CD4-positive, alpha-beta T cell (primary cell): ENCODE measurements at places on chromosomes 4 and X.
A peak's percentile ranks its signal among the peaks of the same experiment; 100 is the strongest.

GRCh38 chr4:83862471-83862870, 326.6 kb downstream of the GPAT3 start:
- no peak overlapping the region for H3K4me3 ChIP-seq
- H3K27me3 ChIP-seq = no peaks in the 10 kb centered on the region
- H3K27ac ChIP-seq = no peak overlapping the region
- no peaks in the 10 kb centered on the region for H3K36me3 ChIP-seq

DNA sequence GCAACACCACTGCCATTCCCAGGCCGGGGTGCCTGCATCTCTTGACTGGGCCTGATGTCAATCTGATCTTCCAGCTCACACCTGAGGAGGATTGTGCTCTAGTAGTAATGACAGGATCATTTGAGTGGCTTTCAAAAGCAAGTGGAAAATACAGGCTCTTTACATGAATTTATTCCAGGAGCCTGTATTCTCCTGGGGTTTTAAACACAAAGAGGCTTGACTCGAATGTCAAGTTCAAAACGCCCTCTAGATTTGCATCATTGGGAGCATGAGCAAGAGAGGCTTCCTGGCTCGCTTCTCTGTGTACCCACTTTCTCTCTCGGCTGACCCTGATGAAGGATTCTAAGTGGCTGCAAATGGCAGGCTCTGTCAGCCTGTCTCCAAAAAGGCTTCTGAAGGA, 199.5 kb upstream of the PUDP start:
- no peak for DNase-seq
- no peaks in the 10 kb centered on the region for H3K27me3 ChIP-seq
- H3K27ac ChIP-seq = no peak overlapping the region
- no peaks in the 10 kb centered on the region for H3K4me1 ChIP-seq
- H3K4me3 ChIP-seq = no peak overlapping the region

GRCh38 chr4:8740666-8741395, 130.8 kb downstream of the HMX1 start:
- H3K4me1 ChIP-seq = no peaks in the 10 kb centered on the region
- H3K4me3 ChIP-seq = no peak overlapping the region
- H3K27me3 ChIP-seq = no peaks in the 10 kb centered on the region
- H3K27ac ChIP-seq = no peak overlapping the region
- no peak for DNase-seq

DNA sequence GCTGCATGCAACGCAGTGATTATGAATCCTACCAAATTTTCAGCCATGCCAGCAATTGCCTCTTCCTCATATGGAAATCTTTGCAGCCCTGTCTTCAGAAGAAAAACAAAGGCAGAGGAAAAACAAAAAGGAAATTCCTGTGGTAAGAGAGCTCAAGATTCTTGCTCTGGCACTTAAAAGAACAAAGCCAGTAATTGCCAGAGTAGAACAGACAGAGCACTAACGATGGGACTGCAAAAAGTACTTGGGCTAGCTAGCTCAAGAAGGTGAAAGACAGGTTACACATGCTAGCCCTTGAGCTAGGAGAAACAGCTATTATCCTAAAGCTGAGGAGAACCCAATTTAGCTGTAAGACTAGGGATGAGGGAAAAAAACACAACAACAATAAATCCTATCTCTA, 582.3 kb downstream of the KCNIP4 start:
- no peaks in the 10 kb centered on the region for H3K36me3 ChIP-seq
- H3K27me3 ChIP-seq = no peaks in the 10 kb centered on the region
- H3K4me1 ChIP-seq = no peaks in the 10 kb centered on the region
- H3K27ac ChIP-seq = no peak overlapping the region
- no peak for DNase-seq

GRCh38 chr4:152094970-152095700, 334.3 kb upstream of the GATB start:
- no peak overlapping the region for H3K4me3 ChIP-seq
- no peak for DNase-seq
- H3K27me3 ChIP-seq = no peaks in the 10 kb centered on the region
- peaks cover 78% of the 10 kb centered on the region for H3K4me1 ChIP-seq

GRCh38 chr4:137267024-137267423, 265.3 kb downstream of the PCDH18 start:
- DNase-seq = no peak
- H3K4me3 ChIP-seq = no peak overlapping the region
- no peaks in the 10 kb centered on the region for H3K4me1 ChIP-seq
- H3K27me3 ChIP-seq = no peaks in the 10 kb centered on the region

DNA sequence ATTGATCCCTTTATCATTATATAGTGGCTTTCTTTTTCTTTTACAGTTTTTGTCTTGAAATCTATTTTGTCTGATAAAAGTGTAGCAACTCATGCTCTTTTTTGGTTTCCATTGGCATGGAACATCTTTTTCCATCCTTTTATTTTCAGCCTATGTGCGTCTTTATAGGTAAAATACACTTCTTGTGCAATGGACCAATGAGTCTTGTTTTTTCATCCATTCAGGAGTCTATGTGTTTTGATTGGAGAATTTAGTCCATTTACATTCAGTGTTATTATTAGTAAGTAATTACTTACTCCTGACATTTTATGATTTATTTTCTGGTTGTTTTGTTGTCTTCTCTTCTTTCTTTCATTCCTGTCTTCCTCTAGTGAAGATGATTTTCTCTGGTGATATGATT, 66.4 kb upstream of the IL2 start:
- no peaks in the 10 kb centered on the region for H3K36me3 ChIP-seq
- DNase-seq = no peak
- H3K27ac ChIP-seq = no peak overlapping the region
- no peaks in the 10 kb centered on the region for H3K27me3 ChIP-seq
- H3K4me1 ChIP-seq = no peaks in the 10 kb centered on the region

DNA sequence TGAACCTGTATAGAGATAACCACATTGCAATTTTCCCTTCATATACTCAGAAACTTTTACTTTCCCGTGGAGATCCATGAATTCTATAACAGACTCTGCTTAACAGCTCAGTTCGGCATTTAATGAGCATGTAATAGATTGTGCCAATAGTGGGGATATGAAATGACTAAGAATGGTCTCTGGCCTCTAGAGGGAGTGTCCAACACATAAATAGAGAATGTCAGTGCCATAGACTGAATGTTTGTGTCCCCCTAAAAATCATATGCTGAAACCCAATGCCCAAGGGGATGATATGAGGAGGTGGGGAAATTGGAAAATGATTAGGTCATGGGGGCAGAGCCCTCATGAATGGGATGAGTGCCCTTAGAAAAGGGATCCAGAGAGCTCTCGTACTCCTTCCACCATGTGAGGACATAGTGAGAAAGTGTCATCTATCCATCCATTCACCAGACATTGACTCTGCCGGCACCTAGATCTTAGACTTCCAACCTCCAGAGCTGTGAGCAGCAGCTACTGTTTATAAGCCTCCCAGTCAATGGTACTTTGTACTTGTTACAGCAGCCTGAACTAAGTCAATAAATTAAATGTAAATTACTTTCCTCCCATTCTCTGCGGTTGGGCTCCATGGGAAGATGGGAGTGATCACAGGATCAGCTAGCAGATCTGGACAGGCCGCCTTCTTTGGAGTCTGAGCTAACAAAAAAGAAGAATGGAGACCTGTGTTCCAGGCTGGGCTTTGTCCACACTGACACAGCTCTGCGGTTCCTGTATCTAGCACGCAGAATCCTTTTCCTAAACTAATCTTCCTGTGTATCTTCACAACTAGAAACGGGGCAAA, 28.1 kb upstream of the HPSE start:
- no peaks in the 10 kb centered on the region for H3K4me1 ChIP-seq
- no peaks in the 10 kb centered on the region for H3K27me3 ChIP-seq
- H3K4me3 ChIP-seq = no peak overlapping the region
- no peaks in the 10 kb centered on the region for H3K36me3 ChIP-seq
- peak; percentile 17 for DNase-seq
- H3K27ac ChIP-seq = no peak overlapping the region

DNA sequence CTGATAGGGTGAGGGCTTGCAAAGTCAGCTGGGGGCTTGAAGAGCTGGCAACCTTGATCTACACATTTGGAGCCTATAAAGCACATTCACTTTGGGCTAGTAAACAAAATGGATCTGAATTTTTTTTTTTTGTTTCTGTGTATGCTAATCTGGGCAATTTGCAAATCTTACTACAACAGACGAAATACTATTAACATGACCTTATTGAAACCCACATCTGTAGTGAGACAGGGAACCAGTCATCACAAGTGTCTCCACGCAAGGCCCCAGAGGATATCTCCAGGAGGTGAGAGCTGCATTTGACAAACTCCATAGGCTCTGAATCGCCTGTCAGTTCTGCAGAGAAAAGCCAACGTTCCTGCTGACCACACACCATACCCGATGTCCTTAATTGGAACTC, 33.0 kb upstream of the TFDP3 start:
- no peak overlapping the region for H3K27ac ChIP-seq
- no peak for DNase-seq
- H3K36me3 ChIP-seq = no peaks in the 10 kb centered on the region
- H3K27me3 ChIP-seq = no peaks in the 10 kb centered on the region
- H3K4me3 ChIP-seq = no peak overlapping the region
- H3K4me1 ChIP-seq = no peaks in the 10 kb centered on the region

DNA sequence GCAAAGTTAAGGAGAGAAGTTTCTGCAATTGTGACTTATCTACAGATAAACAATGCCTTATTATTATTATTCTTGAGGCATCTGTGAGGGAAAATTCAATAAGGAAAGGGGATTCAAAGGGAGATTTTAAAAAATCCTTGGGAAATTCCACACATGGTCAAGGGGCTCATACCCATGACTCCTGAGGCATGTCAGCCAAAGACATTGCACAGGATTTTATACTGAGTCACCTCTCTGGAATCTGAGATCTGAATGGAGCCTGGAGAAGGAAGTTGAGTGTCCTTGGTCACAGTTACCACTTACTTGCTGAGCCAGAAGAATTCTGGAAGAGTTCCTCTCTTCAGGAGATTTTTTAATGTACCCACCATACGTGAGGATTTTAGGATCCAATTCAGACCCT, 14.4 kb upstream of the CXCL8 start:
- DNase-seq = no peak
- H3K27me3 ChIP-seq = no peaks in the 10 kb centered on the region

DNA sequence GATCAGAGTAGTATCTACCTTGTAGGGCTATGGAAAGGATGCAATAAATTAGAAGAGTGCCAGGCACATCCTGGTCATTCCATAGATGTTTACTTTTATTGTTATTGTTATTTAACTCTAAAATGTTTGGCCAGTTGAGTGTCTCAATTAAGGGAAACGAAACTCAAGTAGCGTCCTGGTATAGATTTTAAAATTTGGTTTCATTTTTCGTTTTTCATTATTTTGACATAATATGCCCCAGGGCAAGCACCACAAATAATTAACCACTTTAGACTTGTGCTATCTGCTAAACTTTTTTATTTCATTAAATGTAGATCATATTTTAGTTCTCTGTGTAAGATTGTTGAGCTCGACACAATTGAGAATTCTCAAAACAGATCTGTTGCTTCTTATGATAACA, 179.7 kb upstream of the PRPS2 start:
- H3K27ac ChIP-seq = no peak overlapping the region
- no peaks in the 10 kb centered on the region for H3K4me1 ChIP-seq
- no peak for DNase-seq

GRCh38 chr4:71978210-71978835, 53.5 kb upstream of the NPFFR2 start:
- no peaks in the 10 kb centered on the region for H3K4me1 ChIP-seq
- no peaks in the 10 kb centered on the region for H3K36me3 ChIP-seq
- no peak for DNase-seq
- no peak overlapping the region for H3K4me3 ChIP-seq

DNA sequence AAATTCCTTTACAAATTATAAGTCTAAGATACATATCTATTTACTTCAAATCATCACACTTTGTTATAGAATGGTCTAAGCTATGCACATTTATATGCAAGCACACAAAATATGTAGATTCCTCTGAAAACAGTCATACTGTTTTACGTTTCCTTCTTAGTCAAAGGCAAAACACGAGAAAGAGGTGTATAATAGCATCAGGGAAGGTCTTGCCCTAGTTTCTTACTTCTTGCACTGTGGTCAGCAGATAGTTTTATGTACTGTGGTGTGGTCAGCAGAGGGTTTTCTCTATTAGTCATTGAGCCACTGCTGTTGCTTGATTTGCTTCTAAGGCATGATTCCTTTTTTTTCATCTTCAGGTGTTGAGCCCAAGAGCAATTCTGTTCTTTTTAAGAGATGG, 117.7 kb downstream of the ADAM29 start:
- no peaks in the 10 kb centered on the region for H3K4me1 ChIP-seq
- H3K36me3 ChIP-seq = no peaks in the 10 kb centered on the region
- no peak overlapping the region for H3K4me3 ChIP-seq

DNA sequence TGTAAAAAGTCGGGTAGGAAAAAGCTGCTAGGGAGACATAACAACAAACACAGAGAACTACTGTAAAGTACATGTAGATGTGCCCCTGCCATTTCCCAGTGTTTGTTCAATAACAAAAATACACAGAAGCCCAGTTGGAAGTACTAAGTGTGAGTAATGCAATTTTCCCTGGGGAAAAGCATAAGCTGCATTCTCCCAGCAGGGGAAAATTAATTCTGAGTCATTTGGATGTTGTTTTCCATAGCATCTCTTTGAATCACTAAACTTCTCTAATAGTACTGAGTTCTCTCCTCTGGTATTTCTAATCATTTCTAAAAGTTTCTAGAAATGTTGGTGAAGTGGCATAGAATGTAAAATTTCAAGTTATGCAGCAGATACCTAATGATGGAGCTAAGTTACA, 1114.9 kb downstream of the C4orf33 start:
- H3K4me3 ChIP-seq = no peak overlapping the region
- no peaks in the 10 kb centered on the region for H3K36me3 ChIP-seq
- no peaks in the 10 kb centered on the region for H3K27me3 ChIP-seq
- no peak for DNase-seq
- H3K27ac ChIP-seq = no peak overlapping the region
- no peaks in the 10 kb centered on the region for H3K4me1 ChIP-seq

GRCh38 chr4:64857815-64858214, 448.6 kb upstream of the TECRL start:
- DNase-seq = no peak
- H3K4me3 ChIP-seq = no peak overlapping the region
- H3K36me3 ChIP-seq = no peaks in the 10 kb centered on the region
- H3K27ac ChIP-seq = no peak overlapping the region
- H3K27me3 ChIP-seq = no peaks in the 10 kb centered on the region

GRCh38 chrX:57417827-57418226, 131.3 kb downstream of the FAAH2 start:
- peaks cover 3% of the 10 kb centered on the region for H3K36me3 ChIP-seq
- no peak for DNase-seq
- no peaks in the 10 kb centered on the region for H3K27me3 ChIP-seq
- H3K4me3 ChIP-seq = no peak overlapping the region
- no peaks in the 10 kb centered on the region for H3K4me1 ChIP-seq

GRCh38 chrX:155148724-155149537, 67.3 kb upstream of the VBP1 start:
- no peaks in the 10 kb centered on the region for H3K36me3 ChIP-seq
- no peaks in the 10 kb centered on the region for H3K27me3 ChIP-seq
- no peaks in the 10 kb centered on the region for H3K4me1 ChIP-seq
- no peak overlapping the region for H3K4me3 ChIP-seq
- DNase-seq = peak; percentile 4

DNA sequence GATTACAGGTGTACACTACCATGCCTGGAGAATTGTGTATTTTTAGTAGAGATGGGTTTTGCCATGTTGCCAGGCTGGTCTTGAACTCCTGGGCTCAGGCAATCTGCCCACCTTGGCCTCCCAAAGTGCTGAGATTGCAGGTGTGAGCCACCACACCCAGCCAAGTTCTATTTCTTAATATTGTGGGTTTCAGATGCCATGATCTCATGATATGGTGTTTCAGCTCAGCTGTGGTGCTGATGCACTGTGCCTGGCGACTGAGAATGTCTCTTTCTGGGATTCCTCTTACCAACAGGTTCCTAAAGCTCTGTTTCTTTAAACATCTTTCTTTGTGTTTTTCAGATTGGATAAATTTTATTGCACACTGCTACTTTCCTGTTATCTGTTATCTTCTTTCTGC, 17.3 kb upstream of the NDUFC1 start:
- peaks cover 39% of the 10 kb centered on the region for H3K4me1 ChIP-seq
- no peak overlapping the region for H3K4me3 ChIP-seq
- H3K36me3 ChIP-seq = no peaks in the 10 kb centered on the region
- DNase-seq = no peak
- H3K27ac ChIP-seq = no peak overlapping the region
